ENCODE measurements at places on chromosomes 4 and X.

DNA sequence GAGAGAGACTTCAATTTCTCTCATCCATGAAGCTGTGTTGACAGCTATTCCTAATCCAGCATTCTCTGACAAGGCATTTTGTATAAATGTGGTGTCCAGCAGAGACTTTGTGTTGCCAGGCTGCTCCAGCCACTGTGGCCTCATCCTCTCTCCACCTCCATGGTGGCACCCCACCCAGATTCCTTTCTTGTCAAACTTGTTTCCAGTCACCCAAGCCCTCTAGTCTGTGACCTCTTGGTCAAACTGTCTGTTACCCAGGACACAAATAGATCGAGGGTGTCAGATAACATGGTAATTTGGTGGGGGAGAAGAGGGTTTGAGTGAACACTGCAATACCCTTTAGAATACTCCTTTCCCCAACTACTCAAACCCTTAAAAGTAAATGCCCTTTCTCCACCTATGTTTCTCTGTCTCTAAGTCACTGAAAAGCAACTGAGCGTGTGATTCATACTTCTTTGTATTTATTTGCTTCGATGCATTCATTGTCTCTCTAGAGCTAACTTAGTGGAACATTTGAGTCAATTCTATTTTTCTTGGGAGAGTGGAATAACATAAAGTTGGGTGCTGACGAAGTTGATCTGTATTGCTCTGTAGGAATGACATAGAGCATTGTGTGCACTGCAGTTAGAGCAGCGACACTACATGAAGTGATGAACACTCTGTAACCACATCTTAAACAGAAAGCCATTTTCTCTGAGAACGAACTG, 13.7 kb downstream of the PITX2 start:
- DNase-seq = no peak

DNA sequence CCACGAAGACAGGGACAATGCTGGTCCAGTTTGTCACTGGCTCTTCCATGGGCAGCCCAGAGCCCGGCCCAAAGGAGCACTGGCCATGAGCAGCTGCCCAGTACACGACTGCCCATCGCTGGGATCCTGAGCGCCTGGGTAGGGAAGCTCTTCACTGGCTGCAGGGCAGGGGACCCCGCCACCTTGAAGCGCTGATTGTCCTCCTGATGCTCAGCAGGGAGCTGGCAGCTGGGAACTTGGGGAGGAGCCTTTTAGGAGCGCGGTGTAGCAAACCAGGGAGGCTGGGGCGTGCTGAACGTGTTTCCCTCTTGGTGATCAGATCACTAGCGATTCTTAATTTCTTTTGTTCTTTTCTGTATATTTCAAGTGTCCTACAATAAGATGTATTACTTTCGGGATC, 1.8 kb downstream of the L1CAM start:
- no peak for DNase-seq

DNA sequence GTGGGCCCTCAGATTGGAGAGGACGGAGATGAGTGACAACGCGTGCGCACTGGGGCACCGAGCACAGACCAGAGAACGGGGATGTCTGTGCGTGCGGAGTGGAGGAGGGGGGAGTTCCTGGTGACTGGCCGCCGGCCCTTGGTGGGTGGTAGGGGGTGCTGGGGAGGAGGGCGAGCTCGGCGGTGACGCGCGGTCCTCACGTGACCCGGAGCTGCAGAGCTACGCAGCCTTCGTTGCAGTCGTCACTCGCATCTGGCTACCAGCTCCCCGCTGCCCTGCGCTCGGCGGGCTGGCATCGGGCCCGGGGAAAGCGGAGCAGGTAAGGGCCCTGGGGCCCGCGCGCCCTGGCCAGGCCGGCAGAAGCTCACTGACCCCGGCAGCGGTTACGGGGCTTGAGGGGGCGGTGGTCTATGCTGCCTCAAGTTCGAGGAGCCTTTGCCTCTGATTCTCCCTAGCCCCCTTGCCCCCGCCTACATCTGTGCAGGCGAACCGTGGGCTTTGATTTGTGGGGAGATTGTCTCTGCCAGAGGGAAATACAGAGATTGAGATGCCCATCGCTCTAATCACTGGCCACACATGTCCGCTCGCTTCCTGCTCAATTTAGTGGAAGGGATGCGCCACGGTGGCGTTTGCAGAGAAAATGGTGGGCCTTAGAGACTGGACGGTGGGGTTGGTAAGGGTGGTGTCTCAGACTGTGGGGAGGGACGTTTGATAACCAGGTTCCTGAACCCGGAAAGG, at the start of gene ARMCX4:
Gene ARMCX4, plus strand, starts transcription at position 245 of the 738 bp plus-strand sequence. CDS start 3,134 bp downstream, outside the sequence.
- peak; percentile 60 for DNase-seq

- no peak for DNase-seq
These were observed 172.6 kb downstream of the FHIP1A start for GRCh38 chr4:151581570-151581969.

DNA sequence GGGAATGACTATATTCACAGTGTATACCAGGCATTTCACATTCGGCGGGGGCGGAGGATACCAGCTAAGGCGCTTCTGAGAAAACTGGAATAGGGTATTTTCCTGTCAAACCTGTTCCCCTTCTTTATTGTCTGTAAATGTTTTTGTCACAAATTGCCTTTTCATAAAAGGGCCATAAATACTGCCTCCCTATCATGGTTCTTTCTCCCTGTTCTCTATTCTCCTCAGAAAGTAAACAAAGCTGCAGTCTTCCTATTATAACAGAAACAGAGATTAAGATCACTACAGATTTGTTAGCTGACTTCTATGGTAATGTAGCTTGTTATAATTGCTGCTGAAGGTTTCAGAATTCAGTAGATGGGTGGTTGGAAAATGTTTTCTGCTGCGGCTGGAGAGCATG, 32.2 kb downstream of the MID2 start:
- DNase-seq = no peak

DNA sequence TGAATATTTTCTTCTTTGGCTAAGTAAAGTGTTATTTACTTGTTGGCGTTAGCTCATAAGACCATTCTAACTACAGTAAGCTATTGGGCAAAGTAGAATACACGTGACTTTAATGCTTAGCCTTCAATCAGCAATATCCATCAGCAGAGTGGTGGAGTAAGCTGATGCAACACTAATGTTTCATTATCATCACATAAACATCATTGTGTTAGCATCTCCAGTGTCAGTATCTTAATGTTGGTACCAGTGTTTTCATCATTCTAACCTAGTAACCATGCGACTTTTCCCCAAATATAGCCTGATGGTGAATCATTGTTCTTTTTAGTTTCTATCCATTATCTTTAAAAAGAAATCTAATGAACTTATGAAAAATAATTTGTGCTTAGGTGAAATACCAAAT, 48.5 kb downstream of the APOOL start:
- peak; percentile 39 for DNase-seq

GRCh38 chrX:149010853-149011224, 494.3 kb downstream of the IDS start:
- no peak for DNase-seq

- DNase-seq = peak; percentile 52
These were observed 279.5 kb upstream of the TAPT1 start for GRCh38 chr4:16505726-16506125.

- DNase-seq = no peak
These were observed 378.3 kb upstream of the PCDH10 start for GRCh38 chr4:132770776-132771175.

DNA sequence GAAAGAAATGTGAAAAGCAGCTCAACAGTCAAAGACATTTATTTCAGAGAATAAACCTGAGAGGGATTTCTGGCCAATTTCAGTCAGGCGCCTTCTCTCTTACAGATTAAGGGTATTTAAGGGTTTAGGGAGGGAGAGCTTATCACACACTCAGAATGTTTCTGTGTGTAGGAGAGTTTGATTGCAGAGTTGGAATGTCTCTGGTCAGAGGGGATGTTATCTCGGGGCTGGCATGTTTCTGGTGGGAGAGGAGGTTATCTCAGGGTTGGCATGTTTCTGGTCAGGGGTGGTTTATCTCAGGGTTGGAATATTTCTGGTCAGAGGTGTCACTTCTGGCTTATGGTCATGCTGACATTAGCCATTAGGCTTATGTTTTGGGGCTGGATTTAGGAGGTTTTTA, 1920.5 kb upstream of the PCDH7 start:
- DNase-seq = peak; percentile 20

DNA sequence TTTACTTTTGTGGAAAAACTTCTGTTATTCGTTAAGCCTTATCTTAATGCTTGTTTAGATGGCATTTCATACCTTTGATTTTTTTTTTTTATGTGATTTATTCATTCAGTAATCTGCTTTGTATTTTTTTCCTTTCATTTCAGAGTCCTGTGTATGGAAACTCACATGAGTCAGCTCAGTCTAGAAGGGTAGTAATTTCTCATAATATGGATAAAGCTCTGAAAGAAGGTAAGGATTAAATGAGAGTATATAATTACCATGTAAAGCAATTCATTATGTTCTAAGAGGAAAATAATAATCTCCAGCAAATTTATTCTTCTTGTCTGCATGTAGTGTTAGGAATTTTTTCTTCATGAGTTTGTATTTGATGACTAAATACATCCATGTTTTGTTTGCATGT, 37.8 kb downstream of the SNX25 start:
- no peak for DNase-seq

DNA sequence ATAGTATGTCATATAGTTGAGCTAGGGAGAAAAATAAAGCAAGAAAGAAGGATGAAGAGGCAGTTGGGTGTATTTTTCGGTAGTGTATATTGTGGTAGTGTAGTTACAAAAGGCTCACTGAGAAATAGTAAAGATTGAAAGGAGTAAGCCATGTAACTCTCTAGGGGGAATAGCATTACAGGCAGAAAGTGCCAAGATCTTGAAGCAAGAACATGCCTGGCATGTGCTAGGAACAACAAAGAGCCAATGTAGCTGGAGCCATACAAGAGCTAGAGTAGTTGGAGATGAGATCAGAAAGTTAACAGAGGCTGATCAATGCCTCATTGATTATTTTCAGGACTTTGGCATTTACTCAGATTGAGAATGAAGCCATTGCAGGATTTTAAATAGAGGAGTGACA, 3.0 kb downstream of the ABCE1 start:
- DNase-seq = no peak

DNA sequence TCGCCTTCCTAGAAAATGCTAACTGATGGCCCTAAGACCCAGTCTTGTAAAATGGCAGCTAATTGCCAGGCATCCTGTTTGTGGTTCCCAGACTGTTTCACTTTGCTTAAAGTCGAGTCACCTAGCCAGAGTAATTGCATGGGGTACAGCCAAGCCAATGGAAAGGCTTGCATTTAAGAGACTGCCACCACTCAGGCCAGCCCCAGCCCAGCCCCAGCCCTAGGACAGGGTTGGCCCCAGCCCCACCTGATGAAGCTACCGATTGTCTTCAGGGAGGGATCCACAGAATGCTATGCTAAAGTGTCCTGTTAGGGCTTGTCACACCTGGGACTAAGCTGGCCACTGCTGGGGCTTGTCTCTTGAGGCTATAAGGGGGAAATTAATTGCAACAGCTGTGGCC, 194.6 kb upstream of the KLF3 start:
- no peak for DNase-seq

GRCh38 chr4:42280327-42281095, 116.8 kb upstream of the SHISA3 start:
- DNase-seq = peak; percentile 57

GRCh38 chrX:104921584-104922205, 298.8 kb downstream of the TEX13A start:
- DNase-seq = no peak

GRCh38 chr4:79747252-79747651, 325.8 kb downstream of the ANTXR2 start:
- DNase-seq = no peak

DNA sequence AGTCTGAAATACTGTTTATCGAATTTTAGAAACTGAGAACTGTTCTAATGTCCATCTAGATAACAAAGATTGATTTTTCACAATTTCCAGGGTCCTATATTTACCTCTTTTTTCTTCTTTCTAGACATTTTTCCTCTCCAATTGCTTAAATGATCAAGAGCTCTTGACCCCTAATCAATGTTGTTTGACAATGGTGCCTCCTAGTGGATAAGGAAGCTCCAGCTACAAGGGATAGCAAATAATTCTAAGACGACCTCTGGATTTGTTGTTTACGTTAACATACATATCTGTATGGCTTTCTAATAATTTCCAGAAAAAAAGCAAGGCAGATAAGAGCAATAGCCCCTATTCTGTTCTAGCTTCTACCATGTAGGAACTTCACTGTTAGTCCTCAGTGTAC, 35.8 kb downstream of the GPR82 start:
- DNase-seq = peak; percentile 58
